ENCODE measurements at places on chromosomes 7 and 10.

DNA sequence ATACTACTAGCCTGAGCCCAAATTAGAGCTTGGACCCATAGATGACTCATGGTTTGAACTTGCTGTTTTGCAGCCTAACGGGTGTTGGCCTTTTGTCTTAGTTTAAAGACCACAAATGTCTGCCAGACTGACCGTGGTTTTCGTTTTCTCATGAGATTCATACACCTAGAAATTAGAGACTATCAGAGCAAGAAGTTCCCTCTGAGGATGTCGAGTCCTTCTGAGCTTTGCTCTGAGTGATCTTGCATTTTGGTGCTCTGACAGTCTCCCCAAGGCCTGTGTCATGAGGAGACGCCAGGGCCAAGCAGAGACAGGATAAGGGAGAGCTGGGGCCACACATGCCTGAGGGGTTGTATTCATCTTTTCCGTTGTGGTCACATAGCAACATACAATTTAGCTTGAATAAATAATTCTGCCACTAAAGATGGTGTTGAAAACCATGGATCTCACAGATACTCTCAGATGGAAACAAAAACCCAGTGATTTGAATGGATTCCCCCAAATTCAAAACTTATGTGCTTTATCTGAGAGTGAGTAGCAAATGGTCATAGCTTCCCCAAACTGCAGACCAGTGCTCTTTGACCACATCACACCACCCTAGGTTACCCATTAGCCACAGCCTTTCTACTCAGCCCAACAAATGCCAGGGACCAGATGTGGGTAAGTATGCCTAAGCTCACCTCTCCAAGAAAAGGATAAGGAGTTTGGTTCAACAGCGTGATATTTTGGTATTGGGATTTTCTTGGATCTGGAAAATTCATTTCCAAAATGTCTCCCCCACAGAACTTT is 762.0 kb upstream of the IGFBP3 start:
- DNase-seq: peak; percentile 15

- no peak for DNase-seq
These were observed at the start of gene GIMAP2 for GRCh38 chr7:150685219-150686029. GIMAP2 (plus strand) TSS chr7:150685706; CDS start chr7:150687060, 1,354 bp downstream.

- peak; percentile 40 for DNase-seq
These were observed 69.5 kb upstream of the ZNF438 start for GRCh38 chr10:31101123-31101522.

DNA sequence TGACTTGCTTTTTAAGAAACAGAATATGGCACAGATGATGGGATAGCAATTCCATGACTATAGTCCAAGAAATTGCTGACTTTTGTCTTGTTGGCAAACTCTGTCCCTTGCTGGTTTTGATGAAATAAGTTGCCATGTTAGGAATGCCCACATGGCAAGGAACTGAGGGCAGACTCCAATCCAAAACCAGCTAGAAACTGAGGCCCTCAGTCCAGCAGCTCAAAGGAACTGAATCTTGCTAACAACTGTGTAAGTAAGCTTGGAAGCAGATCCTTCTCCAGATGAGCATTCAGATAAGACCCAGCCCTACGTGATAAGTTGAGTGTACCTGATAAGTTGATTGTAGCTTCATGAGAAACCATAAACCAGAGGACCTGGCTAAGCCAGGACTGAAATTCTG is 64.3 kb upstream of the BMPER start:
- no peak for DNase-seq

- no peak for DNase-seq
These were observed 227.8 kb downstream of the CELF2 start for GRCh38 chr10:11245510-11245909.

GRCh38 chr7:146321301-146321700 is 204.7 kb downstream of the CNTNAP2 start:
- no peak for DNase-seq

DNA sequence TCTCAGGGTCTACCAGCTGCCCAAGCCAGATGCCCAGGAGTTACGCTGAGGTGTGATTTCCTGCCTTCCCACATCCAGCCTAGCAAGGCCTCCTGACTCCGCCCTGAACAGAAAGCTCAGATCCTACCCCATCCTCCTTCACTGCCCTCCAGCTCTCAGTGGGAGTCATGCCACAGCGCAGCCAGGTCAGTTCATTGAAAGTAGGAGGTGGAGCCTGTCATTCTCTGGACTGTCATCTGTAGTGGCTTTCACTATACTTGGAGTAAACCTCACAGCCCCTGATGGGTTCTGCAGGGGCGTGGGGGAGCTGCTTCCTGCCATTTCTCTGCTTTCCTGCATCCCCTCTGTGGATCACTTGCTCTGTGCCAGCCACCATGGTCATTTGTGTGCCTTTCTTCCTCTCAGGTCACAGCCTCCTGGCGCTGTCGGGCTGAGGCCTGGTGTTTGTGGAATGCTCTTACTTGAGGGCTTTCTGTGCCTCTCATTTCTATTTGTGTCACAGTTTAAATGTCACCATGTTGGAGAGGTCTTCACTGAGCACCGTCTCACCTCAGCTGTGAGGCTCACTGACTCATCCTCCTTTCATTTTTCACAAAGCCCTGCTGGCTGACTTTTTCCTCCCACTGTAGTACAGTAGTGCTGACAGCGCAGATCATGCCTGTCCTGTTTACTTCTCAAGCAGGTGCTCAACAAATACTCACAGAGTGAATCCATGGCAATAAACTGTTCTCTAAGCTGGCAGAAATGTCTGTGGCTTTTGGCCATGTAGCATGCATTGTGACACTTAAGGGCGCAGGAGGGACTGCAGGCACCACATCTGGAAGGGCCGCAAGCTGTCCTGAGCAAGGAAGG is 61.0 kb upstream of the TMEM248 start:
- DNase-seq: peak; percentile 14

- no peak for DNase-seq
These were observed 112.9 kb upstream of the LYZL2 start for GRCh38 chr10:30742471-30742870.

- no peak for DNase-seq
These were observed 89.0 kb downstream of the ST8SIA6 start for GRCh38 chr10:17365402-17365801.

GRCh38 chr10:131230641-131231322 is 80.7 kb downstream of the TCERG1L start:
- no peak for DNase-seq

DNA sequence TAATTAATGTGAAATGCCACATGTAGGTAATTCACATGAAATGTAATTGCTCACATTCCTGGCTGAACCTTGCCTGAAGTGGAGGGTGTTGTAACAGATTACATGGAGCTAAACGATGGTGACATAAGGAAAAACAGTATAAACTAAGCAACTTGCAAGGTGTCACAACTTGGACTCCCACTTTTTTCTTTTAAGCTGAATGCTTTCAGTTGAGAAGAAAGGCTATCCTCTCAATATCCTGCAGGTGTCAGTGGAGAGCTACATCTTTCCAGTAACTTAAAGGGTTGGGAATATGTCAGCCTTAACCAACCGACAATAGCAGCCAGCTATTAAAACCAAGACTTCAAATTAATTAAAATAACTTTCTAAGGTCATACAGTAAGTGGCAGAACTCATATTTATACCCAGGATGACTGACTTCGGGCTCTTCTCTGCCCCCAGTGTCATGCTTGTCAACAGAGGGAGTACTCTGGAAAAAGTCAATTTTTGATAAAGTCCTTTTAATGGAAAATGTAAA is 33.7 kb downstream of the NRBF2 start:
- peak; percentile 28 for DNase-seq

- no peak for DNase-seq
These were observed 87.3 kb upstream of the KAT6B start for GRCh38 chr10:74738985-74739567.

- DNase-seq: no peak
These were observed 21.9 kb downstream of the WIPI2 start for GRCh38 chr7:5211730-5212482.

- no peak for DNase-seq
These were observed 137.2 kb downstream of the INHBA start for GRCh38 chr7:41565655-41566054.

DNA sequence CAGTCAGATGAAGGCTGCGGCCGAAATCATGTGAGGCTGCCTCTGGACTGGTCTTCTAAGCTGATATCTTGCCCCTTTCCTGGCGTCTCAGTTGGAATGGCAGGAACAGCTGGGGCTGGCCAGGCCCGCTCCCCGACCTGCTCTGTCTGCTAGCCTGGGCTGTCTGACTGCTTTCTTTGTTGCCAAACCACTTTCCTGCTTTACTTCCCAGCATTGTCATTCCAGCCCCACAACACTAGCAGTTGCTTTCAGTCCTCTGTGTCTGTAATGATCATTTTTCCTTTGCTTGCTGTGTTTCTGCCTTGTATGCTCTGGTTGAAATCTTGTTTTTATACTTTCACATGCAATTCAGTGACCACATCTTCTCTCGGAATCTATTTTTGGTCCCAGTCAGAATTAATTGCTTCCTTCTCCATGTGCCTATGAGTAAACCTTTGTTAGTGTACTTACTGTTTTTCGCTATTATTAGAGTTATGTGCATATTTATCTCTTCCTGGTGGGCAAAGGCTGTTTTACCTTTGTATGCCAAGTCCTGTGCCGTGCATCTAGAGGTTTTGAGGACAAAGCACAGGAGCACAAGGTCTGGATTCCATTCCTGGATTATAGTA is 21.6 kb downstream of the PRPF18 start:
- no peak for DNase-seq

DNA sequence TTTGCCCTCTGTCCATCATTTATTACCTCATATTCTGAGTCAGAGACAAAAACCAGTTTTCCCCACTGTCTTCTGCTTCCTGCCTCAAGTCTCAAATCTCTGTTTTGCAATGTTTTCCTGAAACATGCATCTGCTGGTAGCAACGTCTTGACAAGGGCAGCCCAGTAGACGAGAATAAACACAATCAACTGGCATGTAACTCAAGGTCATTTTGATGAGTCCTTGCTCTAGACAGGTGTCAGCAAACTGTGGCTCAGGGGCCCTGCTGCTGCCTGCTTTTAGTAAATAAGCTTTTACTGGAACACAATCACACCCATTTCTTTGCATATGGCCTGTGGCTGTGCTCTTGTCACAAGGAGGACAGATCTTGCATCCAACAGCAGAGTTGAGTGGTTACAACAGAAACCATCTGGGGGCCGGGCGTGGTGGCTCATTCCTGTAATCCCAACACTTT is 59.8 kb downstream of the ITIH5 start:
- peak; percentile 40 for DNase-seq
